ENCODE measurements at places on chromosomes 1 and 21. TPM values are rescaled to one million over a fixed set of nuclear protein-coding genes. Genes with fewer than 3 reads are reported as not detected.
A peak's percentile ranks its signal among the peaks of the same experiment; 100 is the strongest.

The VANGL1 gene
- polyA plus RNA-seq: 1.5 TPM

The THBS3 gene
- polyA plus RNA-seq: 21.7 TPM

- no peak for DNase-seq
These were observed 119.0 kb downstream of the HIVEP3 start for GRCh38 chr1:41799723-41800122.

The LCE1F gene
- polyA plus RNA-seq: not detected

The CRABP2 gene
- 7.8 TPM for polyA plus RNA-seq

DNA sequence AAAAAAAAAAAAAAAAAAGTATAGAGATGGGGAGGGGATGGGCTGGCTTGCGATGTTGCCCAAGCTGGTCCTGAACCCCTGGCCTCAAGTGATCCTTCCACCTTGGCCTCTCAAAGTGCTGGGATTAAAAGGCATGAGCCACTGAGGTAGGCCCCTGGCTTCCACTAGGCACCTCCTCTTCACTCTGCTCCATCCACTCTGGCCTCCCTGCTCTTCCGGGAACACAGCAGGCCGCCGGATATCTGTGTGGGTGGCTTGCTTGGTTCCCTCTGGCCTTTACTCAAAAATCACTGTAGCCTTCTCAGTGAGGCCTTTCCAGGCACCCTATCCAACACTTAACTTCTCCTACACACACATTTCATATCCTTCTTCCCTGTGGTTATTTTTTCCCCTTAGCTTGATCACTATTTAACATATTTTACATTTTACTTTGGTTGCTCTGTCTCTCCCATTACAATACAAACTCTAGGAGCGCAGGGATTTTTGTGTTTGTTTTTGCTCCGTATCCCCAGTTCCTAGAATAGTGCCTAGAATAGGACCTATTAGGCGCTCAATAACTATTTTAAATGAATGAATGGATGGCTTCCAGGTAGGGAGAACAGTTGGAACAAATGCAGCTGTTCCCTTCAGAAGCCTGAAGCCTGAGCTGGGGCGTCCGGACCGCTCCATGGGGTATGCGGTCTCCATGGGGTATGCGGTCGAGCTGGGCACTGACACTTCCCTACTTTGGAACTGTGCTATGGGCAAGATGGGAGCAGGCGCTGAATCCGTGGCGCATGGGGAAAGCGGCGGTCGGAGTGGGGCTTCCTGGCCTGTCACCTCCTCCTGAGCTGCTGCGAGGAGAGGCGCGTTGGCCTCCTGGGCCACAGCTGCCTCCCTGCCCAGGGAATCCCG lies 46.7 kb downstream of the H3-3A start:
- peak; percentile 67 for DNase-seq

- no peak for DNase-seq
These were observed 3.7 kb upstream of the IPO9 start for GRCh38 chr1:201825245-201825644.

The OR10Z1 gene
- not detected for polyA plus RNA-seq

GRCh38 chr1:70554341-70554740 lies 143.3 kb downstream of the CTH start:
- DNase-seq: no peak

- no peak for DNase-seq
These were observed 1.4 kb downstream of the MACO1 start for GRCh38 chr1:25431955-25432719.

DNA sequence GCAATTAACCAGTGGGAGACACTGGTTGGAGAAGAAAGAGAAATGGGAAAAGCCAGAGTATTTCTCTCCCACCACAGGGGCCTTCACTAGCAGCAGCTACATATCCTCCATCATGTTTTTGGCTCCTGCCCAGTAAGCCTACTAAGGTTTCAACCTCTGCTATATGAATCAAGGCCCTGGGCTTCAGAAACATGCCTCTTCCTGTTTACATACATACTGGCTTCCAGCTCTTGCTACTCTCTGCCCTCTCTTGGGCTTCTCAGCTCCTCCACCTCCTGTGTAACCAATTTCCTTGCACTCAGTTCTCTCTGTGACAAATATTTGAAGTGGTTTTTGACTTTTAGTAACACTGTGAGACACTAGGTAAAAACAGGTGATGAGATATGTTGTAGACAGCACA lies 80.8 kb downstream of the LRRC7 start:
- DNase-seq: no peak

GRCh38 chr1:150613061-150613920 lies 16.1 kb downstream of the ENSA start:
- no peak for DNase-seq

- DNase-seq: peak; percentile 71
These were observed 154.6 kb downstream of the ROR1 start for GRCh38 chr1:63928186-63929105.

DNA sequence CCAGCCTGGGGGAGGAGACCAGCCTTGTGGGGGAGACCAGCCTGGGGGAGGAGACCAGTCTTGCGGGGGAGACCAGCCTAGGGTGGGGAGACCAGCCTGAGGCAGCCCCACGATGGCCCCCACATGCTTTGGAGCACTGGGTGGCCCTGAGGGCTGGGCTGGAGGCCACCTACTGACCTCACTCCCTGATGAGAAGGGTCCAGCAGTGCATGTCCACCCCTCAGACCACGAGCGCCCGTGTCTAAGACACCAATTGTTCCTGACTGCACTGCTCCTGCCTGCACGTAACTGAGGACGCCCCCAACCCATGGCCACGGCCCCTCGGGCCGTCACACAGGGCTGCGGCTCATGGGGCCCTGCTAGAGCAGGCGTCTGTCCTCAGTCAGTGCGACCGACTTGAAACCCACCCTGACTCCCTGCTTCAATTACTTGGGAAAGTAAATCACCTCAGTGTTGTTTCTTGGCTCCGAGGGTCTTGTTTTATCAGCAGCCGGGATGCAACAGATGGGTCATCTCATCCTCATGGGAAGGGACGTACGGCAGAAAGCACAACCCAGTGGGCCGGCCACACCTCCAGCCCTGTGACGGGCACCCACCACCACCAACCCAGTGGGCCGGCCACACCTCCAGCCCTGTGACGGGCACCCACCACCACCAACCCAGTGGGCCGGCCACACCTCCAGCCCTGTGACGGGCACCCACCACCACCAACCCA lies at the start of gene SPATC1L:
SPATC1L (minus strand) TSS at position 550 of the 715 bp plus-strand sequence. CDS start 1,643 bp downstream, outside the sequence.
- DNase-seq: peak; percentile 84

DNA sequence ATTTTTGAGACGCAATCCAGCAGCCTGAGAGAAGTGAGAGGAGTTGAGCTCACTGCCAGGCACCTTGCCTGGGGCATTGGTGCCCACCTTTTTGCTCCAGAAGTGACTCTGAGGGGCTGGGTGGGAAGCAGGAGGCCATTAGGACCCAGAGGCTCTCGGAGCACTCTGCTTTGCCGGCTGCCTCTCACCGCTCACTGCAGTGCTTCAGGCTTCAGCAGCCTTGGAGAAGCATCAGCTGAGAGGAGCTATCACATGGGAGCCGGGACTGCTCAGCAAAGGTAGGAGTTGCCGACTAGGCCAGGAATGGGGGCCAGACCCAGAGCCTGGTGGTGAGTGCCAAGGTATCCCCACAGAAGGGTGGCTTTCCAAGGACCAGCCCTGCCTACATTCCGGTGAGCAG lies at the start of gene GPR61:
GPR61 (plus strand) TSS at position 197 of the 400 bp plus-strand sequence. CDS start 3,151 bp downstream, outside the sequence.
- no peak for DNase-seq

GRCh38 chr1:204123376-204123775 lies 28.5 kb downstream of the ETNK2 start:
- DNase-seq: no peak

DNA sequence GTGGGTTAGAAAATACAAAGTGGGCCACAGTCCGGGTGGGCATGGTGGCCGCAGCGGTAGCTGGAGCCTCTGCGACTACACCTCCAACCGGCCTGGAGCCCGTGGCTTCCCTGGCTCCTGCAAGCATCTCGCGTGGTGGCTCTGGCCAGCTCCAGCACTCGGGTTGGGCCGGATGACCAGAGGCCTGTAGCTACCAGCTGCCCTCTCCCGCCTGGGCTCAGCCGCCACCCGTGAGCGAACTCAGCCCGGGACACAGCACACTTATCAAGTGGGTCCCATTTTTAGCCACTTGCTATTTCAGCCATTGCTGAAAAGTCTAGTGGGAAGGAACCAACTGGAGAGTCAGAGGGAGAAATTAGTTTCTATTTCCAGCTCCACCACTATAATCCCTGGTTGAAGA lies 107.7 kb upstream of the CACYBP start:
- no peak for DNase-seq

The SCCPDH gene
- 17.3 TPM for polyA plus RNA-seq

DNA sequence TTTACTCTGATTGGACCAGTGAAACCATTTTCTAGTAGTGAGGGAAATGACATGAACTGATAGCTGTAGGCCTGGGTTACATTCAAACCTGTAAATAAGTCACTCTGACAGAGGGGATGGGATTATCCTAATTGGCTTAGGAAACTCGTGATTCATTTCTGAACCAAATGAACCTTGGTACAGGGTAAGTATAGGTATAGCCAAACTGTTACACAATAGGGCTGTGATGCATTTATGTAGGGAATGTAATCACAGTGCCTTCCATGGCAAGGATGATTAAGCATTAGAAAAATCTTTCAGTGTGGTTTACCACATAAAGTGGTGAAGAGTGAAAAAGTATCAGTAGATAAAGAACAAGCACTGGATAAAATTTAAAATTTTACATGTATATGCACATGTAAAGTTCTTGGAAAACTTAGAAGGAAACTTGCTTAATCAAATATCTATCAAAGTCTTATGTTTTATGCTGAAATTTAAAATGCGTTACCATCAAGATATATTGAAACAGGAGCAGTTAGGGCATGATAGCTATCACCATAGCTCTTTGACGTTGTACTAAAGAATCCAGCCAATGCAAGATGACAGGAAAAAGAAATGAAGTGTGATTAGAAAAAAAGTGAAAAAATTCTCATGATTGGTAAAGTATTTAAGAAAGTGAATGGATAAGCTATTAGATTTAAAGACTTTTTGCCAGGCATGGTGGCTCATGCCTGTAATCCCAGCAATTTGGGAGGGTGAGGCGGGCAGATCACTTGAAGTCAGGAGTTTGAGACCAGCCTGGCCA lies 63.0 kb downstream of the RABGAP1L start:
- DNase-seq: no peak

DNA sequence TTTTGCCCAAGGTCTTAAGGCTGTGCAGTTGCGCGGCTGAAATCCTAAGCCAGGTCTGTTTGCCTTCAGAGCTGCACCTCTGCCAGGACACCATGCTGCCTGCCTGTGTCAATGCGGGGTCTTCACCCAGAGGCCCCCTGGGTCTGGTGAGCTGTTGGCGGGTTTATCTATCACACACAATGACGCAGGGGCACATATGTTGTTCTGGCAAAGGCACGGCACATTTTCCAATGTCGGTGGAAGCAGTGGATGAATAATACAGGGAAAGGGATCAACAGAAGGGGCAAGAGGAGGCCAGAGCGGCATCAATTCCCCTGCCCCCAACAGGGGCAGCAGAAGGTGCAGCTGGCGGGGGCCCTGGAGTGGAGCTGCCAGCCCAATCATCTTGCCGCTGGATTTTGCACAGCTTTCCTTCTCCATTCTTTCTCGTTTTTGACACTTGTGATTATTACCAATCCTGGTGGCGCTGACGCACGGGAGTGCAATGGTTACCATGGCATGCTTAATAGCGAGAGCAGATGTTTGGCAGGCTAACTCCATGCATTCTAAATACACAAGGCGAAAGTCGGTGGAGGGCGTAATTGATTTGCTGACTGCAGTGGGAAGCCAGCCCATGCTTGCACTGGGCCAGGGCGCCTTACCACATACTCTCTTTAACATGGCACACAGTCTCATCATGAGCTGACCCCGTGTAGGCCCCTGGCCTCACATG lies 45.8 kb upstream of the CYP2J2 start:
- DNase-seq: no peak

GRCh38 chr1:218946147-218946546 lies 227.5 kb upstream of the LYPLAL1 start:
- no peak for DNase-seq

- no peak for DNase-seq
These were observed 1.4 kb downstream of the B3GALNT2 start for GRCh38 chr1:235502601-235503402.

- DNase-seq: no peak
These were observed 2.2 kb downstream of the WNT4 start for GRCh38 chr1:22140694-22141093.

DNA sequence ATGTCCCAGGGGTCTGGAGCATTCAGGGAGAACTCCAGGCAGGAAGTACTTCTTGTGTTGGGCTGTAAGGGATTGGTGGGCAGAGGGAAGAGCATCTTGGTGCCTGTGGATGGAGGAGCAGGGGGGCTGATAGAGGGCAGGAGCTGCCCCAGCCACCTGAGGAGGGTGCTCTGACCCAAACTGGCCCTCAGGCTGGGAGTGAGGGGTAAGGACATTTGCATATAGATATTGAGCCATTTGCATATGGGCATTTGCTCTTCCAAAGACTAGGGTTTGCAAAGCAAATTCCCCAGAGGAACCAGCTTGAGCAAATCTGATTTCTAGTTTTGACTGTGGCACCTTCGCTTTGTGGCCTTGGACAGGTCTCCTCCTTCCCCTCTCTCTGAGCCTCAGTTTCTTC lies 18.2 kb downstream of the ZNF362 start:
- no peak for DNase-seq

DNA sequence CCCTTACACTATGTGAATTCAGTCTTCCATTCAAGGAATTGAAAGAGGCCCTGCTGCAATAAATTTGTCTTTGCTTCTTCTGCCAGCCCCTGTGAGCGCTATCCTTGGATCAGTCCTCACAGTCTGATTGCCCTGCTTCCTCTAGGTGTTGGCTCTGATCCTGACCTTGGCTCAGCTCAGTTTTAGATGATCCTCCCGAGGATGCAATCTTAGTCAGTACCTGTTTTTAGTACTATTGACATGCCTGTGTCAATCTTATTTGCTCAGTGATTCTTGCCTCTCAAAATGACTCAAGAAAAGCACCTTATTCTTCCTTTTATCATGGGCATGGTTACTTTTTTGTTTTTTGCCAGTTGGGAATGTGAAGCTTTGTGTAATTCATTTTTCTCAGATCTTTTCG lies 101.4 kb upstream of the KCNK1 start:
- no peak for DNase-seq

DNA sequence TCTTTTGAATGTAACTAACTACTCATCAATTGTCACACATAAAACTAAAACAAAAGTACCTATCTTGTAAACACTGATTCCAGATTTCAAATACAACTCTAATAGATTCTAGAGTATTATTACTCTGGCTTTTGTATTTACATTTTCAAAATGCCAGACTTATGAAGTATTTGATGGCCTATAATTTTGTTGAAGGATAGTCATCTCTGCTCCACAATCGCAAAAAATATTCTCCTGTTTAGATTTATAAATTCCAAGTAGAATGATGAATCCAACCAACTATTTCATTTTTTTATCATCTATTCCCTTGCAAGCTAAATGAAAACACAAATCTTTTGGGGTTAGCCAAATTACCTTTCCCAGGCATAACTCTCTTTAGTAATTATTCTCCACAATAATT lies 75.0 kb upstream of the GUCA2A start:
- no peak for DNase-seq

The HCN3 gene
- polyA plus RNA-seq: 0.13 TPM

The CCDC181 gene
- polyA plus RNA-seq: 1.6 TPM

GRCh38 chr1:43005460-43006361 lies 47.0 kb upstream of the SLC2A1 start:
- DNase-seq: no peak

GRCh38 chr1:115436596-115436995 lies 98.5 kb upstream of the NGF start:
- no peak for DNase-seq

- DNase-seq: no peak
These were observed 14.7 kb upstream of the BOLA1 start for GRCh38 chr1:149884433-149885338.

The TMEM240 gene
- 1.1 TPM for polyA plus RNA-seq

The RSPH1 gene
- polyA plus RNA-seq: 1.6 TPM
